Activated CD8-positive, alpha-beta memory T cell treated with anti-CD3 and anti-CD28 coated beads for 36 hours (primary cell): ENCODE measurements at places on chromosomes 7 and 10. TPM values are rescaled to one million over a fixed set of nuclear protein-coding genes. Genes with fewer than 3 reads are reported as not detected.

The BAIAP2L1 gene
- total RNA-seq, result 0.82 TPM

The HOXA5 gene
- not detected for total RNA-seq

The PNLIPRP3 gene
- not detected for total RNA-seq

The NCAPG2 gene
- total RNA-seq, result 85.0 TPM

The SAMD9 gene
- 7.8 TPM for total RNA-seq

The PCBD1 gene
- 59.5 TPM for total RNA-seq

The FAM237B gene
- not detected for total RNA-seq

The REEP3 gene
- 24.6 TPM for total RNA-seq

The NUDT13 gene
- 1.3 TPM for total RNA-seq

The JAZF1 gene
- total RNA-seq, result 4.8 TPM

The CNPY1 gene
- not detected for total RNA-seq

The GRM3 gene
- total RNA-seq, result not detected

The OR13A1 gene
- total RNA-seq, result not detected

The SPDYE5 gene
- total RNA-seq, result not detected

The CFAP46 gene
- total RNA-seq, result not detected

The BICC1 gene
- not detected for total RNA-seq

The LIPJ gene
- not detected for total RNA-seq

The NEUROG3 gene
- not detected for total RNA-seq

The ALKBH4 gene
- total RNA-seq, result 10.8 TPM

The APBB1IP gene
- total RNA-seq, result 55.0 TPM

The NUTM2A gene
- total RNA-seq, result 0.67 TPM

The CASTOR2 gene
- total RNA-seq, result 5.0 TPM

The AHR gene
- 39.1 TPM for total RNA-seq

The BHLHA15 gene
- 0.82 TPM for total RNA-seq

The SPDYE16 gene
- total RNA-seq, result 0.30 TPM

The HECW1 gene
- total RNA-seq, result not detected

The ENO4 gene
- total RNA-seq, result not detected

The SLC18A2 gene
- total RNA-seq, result 0.04 TPM

The PRKCQ gene
- 44.8 TPM for total RNA-seq

The CAV1 gene
- 2.3 TPM for total RNA-seq

The CADPS2 gene
- not detected for total RNA-seq

The HOGA1 gene
- total RNA-seq, result not detected

The NAT16 gene
- total RNA-seq, result not detected

The AKR1B1 gene
- total RNA-seq, result 122 TPM

The BTAF1 gene
- total RNA-seq, result 52.4 TPM

The GNGT1 gene
- not detected for total RNA-seq

The GTF2IRD1 gene
- total RNA-seq, result 1.2 TPM

The CEP55 gene
- total RNA-seq, result 44.4 TPM

The ELN gene
- total RNA-seq, result 0.06 TPM
